ENCODE measurements at places on chromosomes 13 and 19.

DNA sequence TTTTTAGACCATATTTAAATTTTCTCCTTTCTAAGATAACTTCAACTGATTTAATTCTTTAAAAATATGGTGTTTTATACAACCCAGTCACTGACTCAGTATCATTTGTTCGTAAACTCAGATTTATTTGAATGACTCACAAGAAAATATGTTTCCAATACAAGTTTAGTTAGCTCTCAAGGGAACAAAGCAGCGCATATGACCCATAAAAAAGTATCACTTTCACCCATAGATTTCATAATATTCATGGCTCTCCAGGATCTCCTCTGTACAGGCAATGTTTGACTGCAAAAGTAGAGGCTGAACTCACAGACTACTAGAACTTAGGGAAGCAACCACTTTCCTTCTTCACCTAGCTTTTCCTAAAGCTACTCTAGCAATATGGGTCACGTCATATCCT lies 405.6 kb upstream of the PCDH9 start:
- DNase-seq, result no peak

DNA sequence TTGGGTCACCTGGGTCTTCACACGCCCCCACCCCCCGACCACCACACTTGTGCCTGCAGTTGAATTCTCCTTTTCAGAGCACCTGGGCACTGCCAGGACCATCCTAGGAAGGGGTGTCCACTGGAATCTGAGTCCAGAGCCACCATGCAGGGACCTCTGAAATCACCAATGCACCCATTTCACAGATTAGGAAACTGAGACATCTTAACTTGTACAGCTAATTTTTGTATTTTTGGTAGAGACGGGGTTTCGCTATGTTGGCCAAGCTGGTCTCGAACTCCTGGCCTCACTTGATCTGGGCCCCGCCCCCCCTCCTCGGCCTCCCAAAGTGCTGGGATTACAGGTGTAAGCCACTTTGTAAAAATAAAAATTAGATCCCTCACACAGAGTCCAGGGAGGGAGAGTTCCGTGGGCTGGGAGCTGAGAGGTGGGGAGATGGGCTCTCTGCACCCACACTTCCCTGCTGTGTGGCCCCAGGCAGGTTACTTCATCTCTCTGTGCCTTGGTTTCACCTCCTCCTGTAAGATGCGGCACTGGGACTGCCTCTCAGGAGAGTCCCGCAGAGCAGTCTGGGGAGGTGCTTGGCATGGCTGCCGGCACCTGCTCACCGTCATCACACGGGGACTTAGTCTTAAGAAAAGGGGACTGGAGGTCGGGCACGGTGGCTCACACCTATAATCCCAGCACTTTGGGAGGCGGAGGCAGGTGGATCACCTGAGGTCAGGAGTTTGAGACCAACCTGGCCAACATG lies 45.9 kb upstream of the C19orf12 start:
- DNase-seq, result no peak

- DNase-seq, result no peak
Observed at GRCh38 chr13:61410669-61411297, 4.9 kb downstream of the PCDH20 start.

DNA sequence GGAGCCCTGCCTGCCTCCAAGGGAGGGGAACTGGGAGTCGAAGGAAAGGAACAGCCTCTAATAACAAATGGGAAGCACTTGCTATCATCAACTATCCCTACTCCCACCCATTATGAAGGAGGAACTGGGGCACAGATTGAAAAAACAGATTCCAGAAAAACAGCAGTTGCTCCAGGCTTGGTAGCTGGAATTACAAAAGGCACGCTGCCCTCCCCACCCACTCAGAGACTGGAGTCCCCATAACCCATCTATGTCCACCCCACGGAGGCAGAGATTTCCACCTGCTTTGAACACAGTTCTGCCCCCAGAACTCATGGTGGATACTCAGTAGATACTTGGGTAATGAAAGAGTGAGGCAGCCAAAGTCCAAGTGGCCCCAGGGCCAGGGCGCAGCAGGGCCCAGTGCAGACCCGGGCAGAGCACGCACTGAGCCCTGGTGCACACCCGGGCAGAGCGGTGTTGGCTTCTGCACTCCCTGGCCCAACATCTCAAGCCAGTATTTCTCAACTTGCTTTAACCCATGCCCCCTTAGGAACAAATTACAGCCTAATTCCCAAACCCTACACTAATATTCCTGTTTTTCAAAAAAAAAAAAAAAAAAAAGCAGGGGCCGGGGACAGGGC lies 19.1 kb upstream of the CCNP start:
- DNase-seq, result no peak

DNA sequence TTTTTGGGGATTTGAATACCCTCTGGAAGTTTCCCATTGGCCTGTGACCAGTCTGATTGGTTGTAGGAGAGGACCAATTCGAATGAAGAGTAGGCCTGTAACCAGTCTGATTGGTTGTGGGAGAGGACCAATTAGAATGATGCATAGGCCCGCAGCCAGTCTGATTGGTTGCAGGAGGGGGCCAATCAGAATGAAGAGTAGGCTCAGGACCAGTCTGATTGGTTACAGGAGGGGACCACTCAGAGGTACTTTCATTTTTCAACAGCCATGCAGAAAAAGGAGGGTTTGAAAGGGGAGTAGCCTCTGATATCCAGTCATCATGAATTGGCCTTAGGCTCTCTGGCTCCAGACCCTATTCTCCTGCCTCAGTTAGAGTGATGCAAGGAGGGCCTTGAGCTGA lies 30.4 kb upstream of the SLC1A5 start:
- no peak for DNase-seq

DNA sequence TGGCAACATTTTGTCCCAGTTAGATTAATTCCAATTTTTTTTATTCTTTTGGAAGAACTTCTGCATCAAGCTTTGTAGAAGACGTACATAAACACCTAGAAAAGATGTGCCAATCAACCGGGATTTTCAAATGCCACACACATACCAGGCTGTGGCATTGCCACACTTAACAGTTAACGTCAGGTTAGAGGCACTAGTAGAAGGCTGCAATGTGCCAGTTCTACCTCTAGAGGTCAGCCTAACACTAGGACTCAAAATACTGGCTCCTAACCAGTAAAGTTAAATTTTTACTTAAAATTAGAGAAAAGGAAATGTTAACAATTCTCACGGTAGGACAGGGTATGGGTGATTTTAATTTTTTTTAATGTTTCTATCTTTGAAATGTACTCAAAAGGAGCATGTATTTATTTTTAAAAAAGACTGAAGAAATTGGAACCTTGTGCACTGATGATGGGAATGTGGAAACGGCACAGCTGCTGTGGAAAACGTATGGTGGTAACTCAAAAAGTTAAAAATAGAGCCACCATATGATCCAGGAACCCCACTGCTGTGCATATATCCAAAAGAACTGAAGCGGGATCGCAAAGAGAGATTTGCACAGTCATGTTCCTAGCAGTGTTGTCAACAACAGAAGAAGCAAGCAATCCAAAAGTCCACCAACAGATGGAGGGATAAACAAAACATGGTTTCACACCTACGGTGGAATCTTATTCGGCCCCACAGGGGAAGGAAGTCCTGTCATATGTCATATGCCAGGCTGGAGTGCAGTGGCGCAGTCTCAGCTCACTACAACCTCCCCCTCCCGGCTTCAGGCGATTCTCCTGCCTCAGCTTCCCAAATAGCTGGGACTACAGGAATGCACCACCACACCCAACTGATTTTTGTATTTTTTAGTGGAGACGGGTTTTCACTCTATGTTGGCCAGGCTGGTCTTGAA lies 30.3 kb downstream of the CRYL1 start:
- DNase-seq, result no peak

DNA sequence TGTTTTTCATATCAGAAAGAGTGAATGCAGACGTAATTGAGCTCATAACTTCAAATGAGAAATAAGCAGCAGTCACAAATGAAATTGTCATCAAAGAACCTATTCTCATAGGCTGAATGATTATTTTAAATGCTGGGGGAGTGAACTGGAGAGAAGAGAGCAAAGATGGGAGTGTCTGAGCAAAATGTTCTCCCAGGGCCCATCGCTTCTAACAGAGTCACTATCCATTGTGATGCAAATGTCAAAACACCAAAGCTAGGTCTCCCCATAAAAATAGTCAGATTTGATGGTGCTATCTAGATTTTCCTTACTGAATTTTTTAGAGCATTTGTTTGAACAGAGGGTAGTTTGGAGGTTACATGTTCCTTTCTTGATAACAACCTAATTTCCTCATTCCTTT lies 278.7 kb downstream of the PCDH9 start:
- no peak for DNase-seq

DNA sequence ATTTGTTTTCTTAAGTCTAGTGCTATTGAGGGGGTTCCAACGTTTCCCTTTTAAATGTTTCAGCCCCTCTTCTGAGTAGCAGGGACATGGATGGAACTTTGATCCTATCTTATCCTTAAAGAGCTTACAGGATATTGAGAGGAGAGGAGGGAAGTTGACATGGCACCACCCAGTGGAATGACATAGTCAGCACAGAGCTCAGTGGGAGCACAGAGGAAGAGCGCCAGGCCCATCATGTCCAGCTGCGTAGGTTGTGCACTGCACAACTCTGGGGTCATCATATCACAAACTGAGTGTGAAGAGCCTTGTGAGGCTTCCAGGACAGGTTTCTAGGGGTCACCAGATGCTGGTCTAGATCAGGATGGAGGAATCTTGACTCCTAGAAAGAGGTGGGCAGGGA lies 4.6 kb upstream of the CDC42EP5 start:
- no peak for DNase-seq

- DNase-seq, result no peak
Observed at GRCh38 chr19:41646589-41647204, 19.8 kb upstream of the CEACAM4 start.

DNA sequence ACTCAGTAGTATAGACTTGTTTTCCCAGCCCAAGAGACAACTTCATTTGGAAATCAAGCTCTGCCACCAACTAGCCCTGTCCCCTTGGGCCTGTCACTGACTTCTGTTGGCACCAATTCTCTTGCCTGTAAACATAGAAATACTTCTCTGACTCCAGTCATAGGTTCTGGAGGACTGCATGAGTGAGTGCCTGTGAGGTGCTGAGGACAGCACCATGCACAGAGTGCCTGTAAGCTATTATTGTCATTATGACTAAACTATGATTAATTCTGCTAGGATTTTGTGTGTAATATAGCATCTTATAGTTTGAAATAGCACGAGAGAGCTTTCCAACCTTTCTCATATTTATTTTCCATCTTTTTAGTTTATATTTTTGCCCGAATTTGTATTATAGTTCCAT lies 247.9 kb downstream of the MYO16 start:
- no peak for DNase-seq

DNA sequence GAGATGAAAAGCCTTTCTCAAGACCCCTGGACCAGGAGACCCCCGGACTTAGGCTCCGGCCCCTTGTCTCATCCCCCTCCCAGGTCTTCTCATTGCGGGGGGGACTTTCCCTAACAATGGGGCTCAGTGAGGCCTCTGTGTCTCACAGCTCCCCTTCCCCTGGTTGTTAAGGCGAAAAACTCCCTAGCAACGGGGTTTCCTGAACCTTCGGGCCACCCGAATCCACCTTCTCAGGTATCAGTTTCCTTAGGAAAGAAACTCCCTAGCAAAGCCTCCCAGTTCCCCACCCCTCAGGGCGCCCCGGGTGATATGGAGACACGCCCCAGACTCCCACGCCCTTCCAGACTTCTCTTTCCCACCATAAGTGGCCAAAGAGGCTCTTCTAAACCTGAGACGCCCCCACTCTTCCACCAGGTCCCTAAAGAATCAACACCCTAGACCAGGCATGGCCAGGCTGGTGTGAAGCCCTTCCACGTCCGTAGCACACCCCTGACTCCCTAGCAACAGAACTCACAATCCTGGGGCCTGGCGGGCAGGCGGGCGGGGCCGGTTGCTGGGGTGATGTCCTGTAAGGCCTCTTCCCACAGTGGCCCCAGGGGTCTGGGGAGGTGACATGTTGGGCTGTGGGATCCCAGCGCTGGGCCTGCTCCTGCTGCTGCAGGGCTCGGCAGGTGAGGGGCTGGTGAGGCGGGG lies at the start of gene TMEM190:
TMEM190 (plus strand) TSS at position 586 of the 693 bp plus-strand sequence; CDS start at position 614, 28 bp downstream.
- no peak for DNase-seq

DNA sequence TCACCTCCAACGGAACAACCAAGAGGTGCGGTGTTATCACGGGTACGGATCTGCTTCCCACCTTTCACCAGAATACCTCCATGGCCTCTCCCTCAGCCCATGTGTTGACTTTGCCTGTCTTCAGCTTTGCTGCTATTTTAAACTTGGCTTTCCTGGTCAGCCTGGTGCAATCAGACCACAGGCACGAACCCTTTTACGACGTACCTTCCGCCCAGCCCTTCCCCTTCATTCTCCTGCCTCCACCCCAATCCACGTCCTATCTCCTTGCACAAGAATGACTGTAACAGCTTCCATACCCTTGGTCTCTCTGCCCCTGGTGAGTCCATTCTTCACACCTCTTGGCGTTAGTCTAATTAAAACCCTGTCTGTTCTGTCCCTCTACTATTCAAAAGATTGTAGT lies 431.7 kb downstream of the EFNB2 start:
- DNase-seq, result no peak

DNA sequence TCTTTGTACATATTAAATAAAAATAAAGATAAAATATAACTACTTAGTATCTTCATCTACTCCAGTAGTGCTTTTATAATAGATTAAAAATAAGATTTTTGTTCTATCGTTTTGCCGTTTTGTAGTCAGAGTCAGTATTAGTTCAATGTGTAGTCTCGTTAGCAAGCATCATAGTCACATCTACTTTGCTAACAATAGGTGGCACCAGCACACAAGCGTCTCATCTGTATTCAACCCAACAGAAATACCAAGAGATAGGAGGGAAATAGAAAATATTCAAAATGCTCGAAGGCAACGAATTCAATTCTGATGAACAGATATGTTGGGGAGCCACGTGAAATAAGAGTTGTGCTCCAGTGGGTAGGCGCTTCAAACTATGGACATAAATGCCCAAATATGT lies 21.4 kb upstream of the MICU2 start:
- DNase-seq, result no peak

DNA sequence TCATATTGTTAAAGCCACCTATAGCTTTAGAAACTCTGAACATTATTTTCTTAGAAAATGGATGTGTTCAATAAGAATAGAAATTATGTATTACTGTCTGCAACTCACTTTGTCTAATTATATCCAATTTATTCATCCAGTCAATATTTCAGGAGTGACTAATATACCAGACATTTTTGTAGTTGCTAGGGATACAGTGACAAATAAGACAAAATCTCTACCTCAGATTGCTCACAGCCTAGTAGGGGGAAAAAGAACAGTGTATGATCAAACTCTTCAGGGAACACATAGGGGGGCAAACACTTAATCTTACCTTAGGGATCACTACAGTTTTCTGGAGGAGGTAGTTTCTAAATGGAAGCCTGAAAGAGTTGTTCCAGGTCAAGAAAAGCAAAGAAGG lies 8.6 kb downstream of the BRCA2 start:
- no peak for DNase-seq

GRCh38 chr19:53808710-53809125 lies 15.4 kb downstream of the NLRP12 start:
- no peak for DNase-seq

- DNase-seq, result peak; percentile 94
Observed at GRCh38 chr13:43986421-43986981, 106.8 kb downstream of the LACC1 start.

- no peak for DNase-seq
Observed at GRCh38 chr13:50941146-50941545, 31.6 kb downstream of the RNASEH2B start.

- no peak for DNase-seq
Observed at GRCh38 chr13:41500511-41500910, 43.2 kb downstream of the RGCC start.
